Activated CD4-positive, alpha-beta T cell treated with anti-CD3 and anti-CD28 coated beads for 48 hours (primary cell): ENCODE measurements at places on chromosomes 1 and 21.

DNA sequence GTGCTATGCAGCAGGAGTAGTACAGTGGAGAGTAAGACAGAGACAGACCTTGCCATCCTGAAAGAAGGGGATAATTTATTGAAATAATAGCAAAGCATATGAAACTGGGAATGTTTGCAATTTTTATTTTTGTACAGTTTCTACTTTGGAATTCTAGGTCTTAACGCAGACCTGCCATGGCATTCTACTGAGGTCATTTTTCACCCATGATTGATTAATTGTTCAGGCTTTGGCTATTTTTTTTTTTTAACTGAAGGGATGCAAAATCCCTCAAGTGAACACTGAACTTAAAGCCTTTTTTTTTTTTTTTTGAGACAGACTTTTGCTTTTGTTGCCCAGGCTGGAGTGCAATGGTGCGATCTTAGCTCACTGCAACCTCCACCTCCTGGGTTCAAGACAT is 27.1 kb downstream of the MTF2 start:
- DNase-seq, result no peak

DNA sequence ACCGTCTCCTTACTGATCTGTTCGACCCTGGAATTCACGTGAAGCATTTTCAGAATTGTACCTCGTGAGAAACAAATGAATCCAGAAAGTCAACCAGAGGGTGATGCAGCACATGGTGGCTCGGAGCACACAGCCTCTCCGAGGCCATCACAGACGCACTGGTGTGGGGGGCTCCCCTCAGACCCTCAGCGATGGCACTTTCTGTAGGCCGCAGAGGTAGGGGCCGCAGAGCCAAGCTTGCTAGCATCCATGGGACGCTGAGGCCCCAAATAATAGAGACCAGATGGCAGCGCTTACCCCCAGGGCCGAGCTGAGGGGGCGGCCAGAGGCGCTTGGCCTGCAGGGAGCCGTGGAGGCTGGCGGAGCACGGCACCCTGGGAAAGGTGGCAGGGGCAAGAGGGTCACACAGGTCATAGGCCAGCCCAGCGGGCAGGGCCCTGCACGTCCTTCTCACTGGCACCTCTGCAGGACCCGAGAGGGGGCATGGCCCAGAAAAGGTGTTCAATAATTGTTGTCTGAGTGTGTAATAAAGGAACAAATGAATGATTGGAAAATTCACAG is 28.1 kb upstream of the COL6A2 start:
- no peak for DNase-seq

DNA sequence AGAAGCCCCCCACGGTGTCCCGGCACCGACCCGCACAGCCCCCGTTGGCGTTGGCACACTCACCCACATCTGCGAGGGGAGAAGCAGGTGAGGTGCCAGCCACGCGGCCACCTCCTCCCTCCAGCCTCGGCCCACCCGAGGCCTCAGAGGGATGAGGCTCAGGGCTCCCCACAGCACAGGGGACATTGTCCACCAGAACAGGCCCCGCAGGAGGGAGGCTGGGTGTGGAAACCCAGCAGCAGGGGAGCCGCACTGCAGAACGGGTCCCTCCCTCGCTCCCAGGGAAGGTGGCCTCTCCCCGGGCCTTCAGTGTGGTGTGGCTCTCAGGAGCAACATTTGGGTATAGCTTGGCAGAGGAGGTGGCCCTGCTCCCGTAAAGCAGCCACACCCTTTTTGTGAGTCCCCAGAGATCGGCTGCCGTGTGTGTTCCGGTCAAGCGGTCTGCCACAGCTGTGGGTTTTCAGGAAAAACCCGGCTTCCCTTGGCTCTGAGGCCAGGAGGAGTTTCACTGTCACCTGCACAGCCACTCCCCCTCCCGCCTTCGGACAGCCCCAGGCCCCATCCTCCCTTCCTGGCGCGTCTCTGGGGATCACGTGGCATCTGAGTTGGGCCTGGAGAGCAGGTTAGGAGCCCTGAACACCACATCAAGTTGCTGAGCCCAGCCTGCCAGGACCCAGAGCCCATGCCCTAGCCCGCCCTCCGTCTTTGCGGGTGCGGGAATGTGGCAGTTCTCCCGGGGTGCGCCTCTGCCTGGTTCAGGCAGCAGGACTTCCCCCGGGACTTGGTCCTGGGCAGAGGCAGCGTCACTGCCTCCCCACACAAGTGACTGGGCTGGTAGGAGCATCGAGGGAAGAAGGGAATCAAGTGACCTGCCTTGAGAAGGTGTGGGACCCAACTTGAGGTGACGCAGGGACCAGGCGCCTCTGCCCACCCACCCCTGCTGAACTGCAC is 64.0 kb downstream of the MEGF6 start:
- no peak for DNase-seq

GRCh38 chr1:39754026-39754570 is 15.4 kb downstream of the PPIE start:
- no peak for DNase-seq

GRCh38 chr21:26124896-26125295 is 45.7 kb downstream of the APP start:
- DNase-seq, result no peak

DNA sequence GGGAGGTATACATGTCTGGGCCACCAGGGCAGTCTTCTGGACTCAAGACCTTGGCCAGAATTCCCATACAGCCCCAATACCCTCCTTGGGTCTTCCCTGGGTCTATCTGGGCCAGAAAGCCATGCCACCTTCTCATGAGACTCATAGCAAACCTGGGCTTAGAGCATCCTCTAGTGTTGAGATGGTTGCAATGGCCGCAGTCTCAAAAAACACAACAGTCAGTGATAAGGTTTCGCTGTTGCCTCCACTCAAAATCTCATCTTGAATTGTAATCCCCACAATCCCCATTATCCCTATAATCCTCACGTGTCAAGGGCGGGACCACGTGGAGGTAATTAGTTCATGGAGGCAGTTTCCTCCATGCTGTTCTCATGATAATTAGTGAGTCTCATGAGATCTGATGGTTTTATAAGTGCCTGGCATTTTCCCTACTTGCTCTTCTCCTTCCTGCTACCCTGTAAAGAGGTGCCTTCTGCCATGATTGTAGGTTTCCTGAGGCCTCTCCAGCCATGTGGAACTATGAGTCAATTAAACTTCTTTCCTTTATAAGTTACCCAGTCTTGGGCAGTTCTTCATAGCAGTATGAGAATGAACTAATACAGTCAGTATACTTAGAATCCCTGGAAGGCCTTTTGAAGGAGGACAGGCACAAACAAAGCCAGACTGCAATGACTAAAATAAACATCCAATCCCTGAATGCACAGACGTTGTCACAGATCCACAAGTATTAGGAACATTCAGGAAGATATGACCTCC is 77.0 kb downstream of the CTH start:
- peak; percentile 13 for DNase-seq

GRCh38 chr1:210464519-210465039 is 135.9 kb downstream of the HHAT start:
- peak; percentile 26 for DNase-seq

DNA sequence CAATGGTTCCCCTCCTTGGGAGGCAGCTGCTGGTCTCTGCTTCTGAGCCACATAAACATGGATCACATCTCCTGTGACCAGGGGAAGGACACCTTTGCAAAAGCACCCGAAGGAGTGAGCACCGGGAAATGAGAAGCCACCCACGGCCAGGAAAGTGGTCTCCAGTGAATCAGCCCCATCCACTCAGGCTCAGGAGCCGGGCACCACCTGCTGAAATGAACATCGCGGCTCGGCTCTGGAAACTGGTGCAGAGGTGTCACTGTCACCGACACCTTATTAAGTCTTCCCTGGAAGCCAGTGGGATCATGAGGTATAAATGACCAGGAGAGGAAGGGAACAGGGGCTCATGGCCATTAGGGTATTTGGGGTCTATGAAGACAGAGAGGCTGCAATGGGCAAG is 207.2 kb upstream of the C1orf174 start:
- DNase-seq, result no peak

- no peak for DNase-seq
These were observed 9.8 kb downstream of the PDZK1IP1 start for GRCh38 chr1:47179988-47180563.

- peak; percentile 25 for DNase-seq
These were observed 11.9 kb downstream of the PIGV start for GRCh38 chr1:26799479-26800142.

DNA sequence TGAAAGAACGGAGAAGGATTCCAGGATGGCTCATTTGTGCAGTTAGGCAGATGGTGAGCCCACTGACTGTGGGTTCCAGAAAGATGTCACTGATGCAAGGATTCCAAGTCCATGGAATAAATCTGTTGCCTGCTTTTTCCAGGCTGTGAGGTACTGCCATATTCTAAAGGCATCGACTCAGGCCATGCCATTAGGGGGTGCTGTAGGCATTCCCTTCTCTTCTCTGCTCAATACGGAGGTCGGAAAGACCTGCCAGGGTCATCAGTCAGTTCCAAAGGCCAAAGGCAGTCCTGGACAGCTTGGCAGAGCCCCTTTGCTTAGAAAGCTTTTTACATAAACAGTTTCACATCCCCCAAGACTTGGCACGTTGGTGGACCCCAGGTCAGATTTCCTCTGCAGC is 31.7 kb upstream of the TMEM125 start:
- peak; percentile 54 for DNase-seq

- no peak for DNase-seq
These were observed 30.1 kb upstream of the PTGFRN start for GRCh38 chr1:116879478-116880133.

- no peak for DNase-seq
These were observed 1160.8 kb upstream of the ADGRL2 start for GRCh38 chr1:80639777-80640533.

GRCh38 chr1:210527091-210527490 is 198.4 kb downstream of the HHAT start:
- DNase-seq, result no peak

GRCh38 chr21:26505211-26505610 is 67.9 kb downstream of the CYYR1 start:
- no peak for DNase-seq

- DNase-seq, result no peak
These were observed 6.5 kb upstream of the PALMD start for GRCh38 chr1:99639408-99639807.

GRCh38 chr21:39317134-39318090 is 4.0 kb upstream of the BRWD1 start:
- no peak for DNase-seq

DNA sequence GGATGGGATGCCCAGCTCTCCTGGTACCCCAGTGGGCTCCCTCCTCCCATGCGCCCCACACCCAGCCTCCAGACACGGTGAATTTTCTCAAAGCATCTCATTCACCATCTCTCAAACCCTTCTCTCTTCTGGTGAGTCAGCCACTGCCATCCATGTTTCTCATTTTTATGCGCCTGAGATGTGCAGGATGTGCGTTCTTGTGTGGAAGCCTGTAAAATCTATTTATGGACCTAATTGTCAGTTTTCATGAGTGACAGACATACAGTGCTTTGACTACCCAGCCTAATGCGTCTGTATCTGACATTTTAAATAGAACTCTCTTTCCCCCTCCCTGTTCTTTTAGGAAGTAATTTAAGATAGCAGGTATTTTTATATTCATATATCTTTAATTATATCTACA is 158.8 kb downstream of the DAB1 start:
- no peak for DNase-seq

- DNase-seq, result no peak
These were observed 378.9 kb downstream of the KCNH1 start for GRCh38 chr1:210754878-210755665.

GRCh38 chr21:28770867-28771661 is 221.6 kb downstream of the LTN1 start:
- DNase-seq, result no peak

DNA sequence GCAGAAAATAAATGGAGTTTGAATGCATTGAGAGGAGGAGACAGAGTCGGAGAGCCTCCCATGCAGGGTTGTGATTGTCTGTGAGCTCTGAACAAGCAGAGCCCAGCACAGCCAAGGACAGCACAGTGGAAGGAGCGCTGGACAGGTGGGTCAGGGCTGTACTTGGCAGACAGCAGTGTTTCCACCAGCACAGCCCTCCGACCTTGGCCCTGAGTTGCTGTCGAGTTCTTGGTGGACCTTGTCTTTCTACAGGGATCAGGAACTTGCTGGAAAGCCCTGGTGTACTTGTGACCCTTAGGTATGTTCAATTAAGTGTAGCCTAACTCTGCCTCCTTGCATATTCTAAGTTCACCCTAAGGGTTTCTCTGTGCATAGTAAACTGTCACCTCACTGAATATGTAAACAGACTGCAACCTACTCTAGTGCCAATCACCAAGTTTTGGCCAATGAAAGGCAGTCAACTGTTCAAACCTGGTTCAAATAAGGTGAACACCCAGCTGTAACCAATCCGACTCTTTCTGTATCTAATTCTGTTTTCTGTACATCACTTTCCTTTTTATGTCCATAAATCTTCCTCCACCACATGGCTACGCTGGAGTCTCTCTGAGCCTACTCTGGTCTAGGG is 86.6 kb upstream of the SLC25A33 start:
- no peak for DNase-seq

GRCh38 chr1:156001662-156002171 is 19.0 kb downstream of the SSR2 start:
- DNase-seq, result no peak

DNA sequence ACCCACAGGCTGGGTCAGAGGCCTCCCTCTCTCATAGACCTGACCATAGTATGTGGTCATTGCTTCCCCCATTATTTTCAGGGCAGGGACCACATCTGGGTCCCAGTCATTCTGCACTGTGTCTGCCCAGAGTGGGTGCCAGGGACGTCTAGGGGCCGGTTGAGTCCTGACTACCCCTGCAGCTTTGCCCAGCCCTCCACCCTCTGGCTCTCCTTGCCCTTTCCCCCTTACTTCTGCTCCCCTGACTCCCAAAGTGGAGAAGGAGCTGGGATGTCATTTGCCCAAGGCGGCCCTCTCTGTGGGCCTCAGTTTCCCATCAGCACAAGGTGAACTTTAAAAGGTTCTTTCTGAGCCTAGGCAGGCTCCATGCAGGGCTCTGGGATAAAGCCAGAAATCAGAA is 4.3 kb upstream of the TTC22 start:
- no peak for DNase-seq

GRCh38 chr1:17594690-17595601 is 55.4 kb downstream of the ARHGEF10L start:
- DNase-seq, result no peak

GRCh38 chr21:34733852-34734251 is 65.1 kb downstream of the CLIC6 start:
- DNase-seq, result no peak

- DNase-seq, result peak; percentile 19
These were observed 621.9 kb downstream of the NPHP4 start for GRCh38 chr1:5370311-5370710.

DNA sequence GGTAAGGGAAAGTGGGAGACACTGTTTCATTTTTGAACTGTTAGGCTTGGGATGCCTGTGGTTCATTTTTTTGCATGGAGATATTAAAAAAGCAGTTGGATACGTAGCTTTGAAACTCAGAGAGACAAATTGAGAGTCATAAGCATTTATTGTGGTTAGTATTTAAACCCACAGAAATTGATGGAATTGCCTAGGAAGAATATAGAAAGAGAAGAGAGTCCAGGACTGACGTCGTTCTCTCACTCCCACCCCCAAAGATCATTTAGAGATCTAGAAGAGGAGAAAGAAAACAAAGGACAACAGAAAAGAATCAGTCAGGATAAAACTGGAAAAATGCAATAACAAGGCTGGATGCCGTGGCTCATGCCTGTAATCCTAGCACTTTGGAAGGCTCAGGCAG is 73.2 kb upstream of the BMP8A start:
- DNase-seq, result no peak
